Central memory CD4-positive, alpha-beta T cell (primary cell): ENCODE measurements at places on chromosomes 1 and 21.

DNA sequence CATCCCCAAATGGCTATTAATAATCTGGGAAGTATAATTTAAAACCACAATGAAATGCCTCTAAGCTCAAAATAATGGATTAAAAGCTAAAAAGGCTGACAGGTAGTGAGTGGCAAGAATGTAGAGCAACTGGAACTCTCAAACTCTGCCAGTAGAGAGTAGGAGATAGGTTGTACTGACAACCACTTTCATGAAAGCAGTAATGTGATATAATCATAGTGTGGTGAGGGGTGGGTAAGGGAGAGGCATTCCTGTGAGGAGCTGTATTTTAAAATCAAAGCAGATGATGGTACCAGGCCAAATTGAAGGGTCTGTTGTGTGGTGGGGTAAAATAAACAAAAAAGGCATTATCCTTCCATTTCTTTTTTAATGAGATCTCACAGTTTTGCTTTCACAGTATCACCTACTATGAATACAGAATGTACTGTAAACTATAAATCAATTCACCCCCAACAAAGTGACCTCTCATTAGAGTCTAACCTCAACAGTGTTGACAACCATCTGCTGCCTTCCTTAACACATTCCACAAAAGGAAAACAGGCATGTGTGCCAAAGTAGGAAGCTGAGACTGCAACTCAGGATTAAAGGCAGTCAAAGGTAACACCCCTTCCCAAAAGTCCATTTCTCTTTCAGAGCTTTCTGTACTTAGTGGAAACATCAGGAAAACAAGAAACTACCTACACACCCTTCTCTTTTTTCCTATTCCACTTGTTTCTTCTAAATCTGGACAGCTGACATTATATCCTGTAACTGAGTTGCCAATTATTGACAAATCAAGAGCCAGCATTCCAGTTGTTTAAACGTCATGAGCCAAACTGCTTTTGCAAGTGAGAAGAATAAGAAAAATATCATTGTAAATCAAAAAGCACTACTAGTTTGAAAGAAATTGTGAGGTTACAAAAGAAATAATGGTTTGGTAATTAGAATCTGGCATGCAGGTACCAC, 130.8 kb downstream of the FAF1 start:
- no peak for DNase-seq

DNA sequence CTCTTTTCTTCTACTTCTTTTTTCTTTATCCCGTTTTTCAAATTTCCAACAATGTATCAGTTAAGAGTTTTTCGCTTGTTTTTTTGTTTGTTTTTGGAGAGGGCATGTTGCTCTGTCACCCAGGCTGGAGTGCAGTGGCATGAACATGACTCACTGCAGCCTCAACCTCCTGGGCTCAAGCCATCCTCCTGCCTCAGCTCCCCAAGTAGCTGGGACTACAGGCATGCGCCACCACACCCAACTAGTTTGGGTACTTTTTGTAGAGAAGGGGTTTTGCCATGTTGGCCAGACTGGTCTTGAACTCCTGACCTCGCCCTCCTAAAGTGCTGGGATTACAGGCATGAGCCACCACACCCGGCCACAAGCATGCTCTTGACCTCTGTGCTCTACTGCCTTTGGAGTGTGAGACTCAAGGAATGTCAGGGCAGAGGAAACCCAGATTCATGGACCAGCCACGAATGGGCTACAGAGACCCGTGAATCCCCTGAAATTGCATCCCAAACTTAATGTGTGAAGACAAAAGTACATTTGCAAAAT, 65.1 kb upstream of the HSD17B7 start:
- DNase-seq: no peak

GRCh38 chr1:117967477-117967876, 37.9 kb downstream of the WDR3 start:
- no peak for DNase-seq

GRCh38 chr1:216640100-216640499, 83.1 kb downstream of the ESRRG start:
- DNase-seq: no peak

GRCh38 chr1:41383094-41383852, 22.0 kb downstream of the FOXO6 start:
- no peak for DNase-seq

- DNase-seq: peak; percentile 42
Measured at GRCh38 chr1:39410915-39411436, 80.5 kb upstream of the BMP8A start.

GRCh38 chr21:29233256-29233546, 65.5 kb upstream of the BACH1 start:
- no peak for DNase-seq

GRCh38 chr1:40818264-40818961, 34.8 kb downstream of the KCNQ4 start:
- DNase-seq: peak; percentile 88

- no peak for DNase-seq
Measured at GRCh38 chr21:26593800-26594199, 20.7 kb upstream of the CYYR1 start.

DNA sequence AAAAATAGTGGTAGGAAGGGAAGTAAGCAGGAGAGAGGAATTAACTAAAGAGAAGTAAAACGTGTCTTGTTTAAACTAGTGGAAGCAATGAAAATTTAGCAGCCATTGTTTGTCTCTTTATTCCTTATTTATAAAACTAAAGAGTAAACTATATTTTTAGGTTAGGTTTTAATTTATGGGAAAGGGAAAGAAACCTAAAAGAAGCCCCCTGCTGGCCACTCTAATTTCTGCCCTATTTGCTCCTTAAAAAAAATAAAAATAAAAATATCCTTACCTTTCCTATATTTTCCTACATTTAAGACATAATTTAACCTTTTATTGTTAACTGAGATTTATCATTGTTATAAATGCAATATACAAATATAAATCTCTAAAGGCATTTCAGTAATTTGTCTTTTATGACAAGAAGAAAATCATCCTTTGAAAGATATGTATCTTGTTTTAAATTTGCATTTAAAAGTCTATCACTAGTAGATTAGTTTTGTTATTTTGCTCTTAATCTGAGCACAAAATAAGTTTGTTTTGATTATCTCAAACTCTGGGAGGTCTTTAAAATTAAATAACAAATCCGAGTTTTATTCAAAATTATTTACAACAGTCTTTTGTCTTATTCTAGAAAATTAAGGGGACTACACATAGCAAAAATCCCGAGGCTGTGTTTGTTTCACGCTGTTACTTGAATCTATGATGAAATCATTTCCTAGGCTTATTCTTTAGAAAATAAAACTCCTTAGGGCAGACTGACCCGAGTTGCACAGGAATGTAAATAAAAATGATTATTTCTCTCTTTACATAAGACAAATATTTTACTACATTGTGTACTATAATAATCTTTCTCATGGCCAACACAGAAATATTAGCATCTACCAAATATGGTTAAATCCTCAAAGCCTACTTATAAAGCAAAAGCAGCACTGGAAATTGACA, 201.7 kb downstream of the NRIP1 start:
- DNase-seq: no peak

DNA sequence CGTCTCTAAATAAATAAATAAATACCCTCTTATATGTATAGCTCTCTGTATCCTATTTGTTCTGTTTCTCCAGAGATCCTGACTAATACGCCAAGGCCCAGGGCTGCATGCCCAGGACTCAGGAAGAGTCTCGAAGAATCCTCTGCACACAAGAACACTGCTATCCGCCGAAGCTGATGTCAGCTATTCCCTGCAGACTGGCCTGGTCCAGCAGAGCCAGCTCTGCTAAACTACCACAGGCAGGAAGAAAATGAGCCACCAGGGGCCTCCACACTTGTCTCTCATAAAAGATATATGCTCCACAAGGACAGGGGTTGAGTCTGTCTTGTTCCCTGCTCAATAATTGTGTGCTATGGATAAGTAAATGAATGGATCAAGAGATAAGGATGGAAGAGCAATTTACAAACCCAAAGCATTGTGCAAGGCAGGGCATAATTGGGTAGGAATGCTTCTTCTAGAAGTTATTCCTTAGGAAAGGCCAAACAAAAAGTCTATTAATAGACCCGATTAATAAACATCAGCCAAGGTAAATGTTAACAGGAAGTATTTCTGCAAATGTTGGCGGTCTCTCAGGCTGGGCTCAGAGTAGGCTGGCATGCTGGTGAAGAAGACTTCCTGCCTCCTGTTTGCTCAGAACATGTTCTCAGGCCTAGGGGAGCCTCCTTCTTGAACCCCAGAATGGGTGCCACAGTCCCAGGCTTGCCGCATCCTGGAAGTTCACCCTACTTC, 26.3 kb upstream of the MAN1C1 start:
- DNase-seq: no peak

DNA sequence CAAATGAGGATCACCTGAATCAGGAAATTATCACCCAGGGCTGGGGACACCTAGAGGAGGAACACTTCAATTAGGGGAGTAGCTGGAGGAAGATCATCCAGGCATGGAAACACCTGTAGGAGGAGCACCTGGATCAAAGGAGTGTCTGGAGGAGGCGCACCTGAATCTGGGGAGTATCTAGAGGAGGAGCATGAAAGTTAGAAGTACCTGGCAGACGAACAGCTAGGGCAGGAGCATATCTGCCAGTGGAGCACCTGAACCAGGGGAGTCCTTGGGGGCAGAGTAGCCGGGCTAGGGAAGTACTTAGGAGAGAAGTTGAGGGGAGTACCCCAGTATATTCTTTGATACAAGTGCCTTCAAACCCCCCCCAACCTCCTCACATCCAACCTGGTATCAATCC, 1.3 kb downstream of the C1orf210 start:
- DNase-seq: no peak

- DNase-seq: no peak
Measured at GRCh38 chr1:207361889-207362288, 40.4 kb downstream of the CD55 start.

- DNase-seq: no peak
Measured at GRCh38 chr1:29134695-29135028, 11.0 kb upstream of the TMEM200B start.

GRCh38 chr1:217331698-217332097, 299.2 kb downstream of the GPATCH2 start:
- DNase-seq: no peak

DNA sequence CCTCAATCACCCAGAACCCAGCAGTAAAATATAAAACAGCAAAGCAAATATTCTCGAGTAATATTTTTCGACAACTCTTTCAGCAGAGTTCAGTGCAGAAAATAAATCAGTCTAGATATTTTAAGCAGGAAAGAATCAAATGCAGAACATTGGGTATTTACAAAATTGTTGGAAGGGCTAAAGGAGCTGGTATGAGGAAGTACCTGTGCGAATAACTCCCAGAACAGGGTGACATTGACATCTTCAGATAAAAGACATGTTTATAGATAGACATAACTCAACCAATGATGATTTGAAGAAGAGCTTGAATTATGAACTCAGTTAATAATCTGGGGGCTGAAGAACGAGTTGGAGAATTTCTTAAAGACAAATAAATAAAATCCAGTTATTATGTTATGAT, 6.4 kb downstream of the AXDND1 start:
- DNase-seq: no peak

DNA sequence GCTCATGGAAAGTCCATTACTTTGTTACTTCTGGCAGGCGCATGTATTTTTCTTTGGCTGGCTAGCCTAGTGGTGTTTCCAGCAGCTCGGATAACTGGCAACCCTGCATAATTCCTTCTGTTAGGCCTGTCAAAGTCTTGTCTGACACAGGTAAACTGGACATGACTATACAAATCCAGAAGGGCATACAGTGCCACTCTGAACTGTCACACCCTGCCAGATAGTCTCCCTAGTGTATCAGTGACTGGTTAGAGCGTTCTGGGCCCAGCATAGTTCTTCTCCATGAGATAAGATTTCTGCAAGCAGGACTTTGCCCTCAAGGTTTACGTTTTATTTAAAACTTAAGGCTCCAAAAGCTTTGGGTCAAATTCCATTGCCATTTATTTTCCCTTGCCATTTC, 177.7 kb upstream of the GORAB start:
- DNase-seq: no peak

GRCh38 chr1:76909311-76909710, 42.0 kb downstream of the ST6GALNAC5 start:
- no peak for DNase-seq

GRCh38 chr21:38244885-38245869, 11.6 kb upstream of the KCNJ15 start:
- peak; percentile 62 for DNase-seq
